ENCODE measurements at places on chromosomes 16 and 17. TPM values are rescaled to one million over a fixed set of nuclear protein-coding genes. Genes with fewer than 3 reads are reported as not detected.
A peak's percentile ranks its signal among the peaks of the same experiment; 100 is the strongest.

DNA sequence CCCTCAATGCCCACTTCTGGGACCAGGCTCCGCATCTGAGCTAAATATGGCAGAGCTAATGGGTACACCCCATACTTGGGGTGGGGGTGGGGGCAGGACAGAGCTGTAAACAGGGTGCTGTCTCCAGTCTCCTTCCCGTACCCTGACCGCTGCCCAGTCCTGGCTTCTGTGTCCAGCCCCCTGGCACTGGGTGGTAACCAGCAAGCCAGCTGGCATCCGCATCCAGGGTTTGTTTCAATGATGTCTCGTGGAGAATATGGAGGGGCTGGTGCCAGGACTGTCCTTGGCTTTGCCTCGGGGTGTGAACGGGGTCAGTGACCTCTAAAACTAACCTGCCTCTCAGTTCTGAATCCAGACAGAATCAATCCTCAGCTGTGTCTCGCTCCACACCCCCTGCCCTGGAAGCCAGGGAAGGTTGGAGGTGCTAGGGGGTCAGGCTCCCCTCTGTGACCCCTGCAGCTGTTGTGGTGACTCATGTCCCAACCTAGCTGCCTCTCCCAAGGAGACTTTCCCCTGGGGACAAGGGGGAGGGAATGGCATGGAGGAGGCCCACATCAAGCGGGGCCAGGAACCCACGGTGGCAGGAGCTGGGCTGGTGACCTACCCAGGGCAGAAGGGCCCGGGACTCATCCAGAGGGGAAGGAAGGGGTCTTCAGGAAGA is 1.5 kb upstream of the PNMT start:
- DNase-seq, result no peak

- DNase-seq, result no peak
Measured at GRCh38 chr17:12457493-12457892, 208.2 kb upstream of the MYOCD start.

Gene KCNG4
- total RNA-seq, result not detected

DNA sequence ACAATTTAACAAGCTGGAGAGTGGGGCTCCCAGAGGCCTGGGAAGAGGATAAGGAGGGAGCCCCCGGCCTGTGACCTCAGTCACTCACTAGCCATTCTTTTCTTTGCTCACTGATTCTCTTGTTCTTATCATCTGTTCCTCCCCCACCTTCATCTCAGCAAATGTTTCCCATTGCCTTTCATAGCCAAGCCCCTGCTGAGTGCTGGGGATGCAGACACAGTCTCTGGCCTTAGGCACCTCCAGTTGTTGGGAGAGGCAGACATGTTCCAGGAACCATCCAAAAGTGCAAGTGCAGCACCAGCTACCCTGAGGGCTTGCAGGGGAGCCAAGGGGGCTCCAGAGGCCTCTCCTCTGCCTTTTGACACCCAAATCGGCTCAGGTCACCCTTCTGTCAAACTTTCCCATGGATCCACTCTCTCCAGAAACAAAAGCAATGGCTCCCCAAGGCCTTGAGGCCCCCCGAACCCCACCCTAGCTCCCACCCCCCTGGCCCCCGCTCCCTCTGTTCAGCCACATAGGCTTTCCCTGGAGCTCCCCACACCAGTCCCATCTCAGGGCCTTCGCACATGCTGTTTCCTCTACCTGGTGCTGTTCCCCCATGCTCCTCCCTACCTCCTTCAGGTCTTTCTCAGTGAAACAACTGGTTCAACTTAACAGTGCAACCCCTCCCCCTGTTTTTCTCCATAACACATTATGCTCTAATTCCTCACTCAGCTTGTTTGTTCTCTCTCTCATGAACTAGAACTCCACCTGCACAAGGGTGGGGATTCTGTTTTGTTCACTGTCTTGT is 14.9 kb upstream of the KCNJ12 start:
- no peak for DNase-seq

DNA sequence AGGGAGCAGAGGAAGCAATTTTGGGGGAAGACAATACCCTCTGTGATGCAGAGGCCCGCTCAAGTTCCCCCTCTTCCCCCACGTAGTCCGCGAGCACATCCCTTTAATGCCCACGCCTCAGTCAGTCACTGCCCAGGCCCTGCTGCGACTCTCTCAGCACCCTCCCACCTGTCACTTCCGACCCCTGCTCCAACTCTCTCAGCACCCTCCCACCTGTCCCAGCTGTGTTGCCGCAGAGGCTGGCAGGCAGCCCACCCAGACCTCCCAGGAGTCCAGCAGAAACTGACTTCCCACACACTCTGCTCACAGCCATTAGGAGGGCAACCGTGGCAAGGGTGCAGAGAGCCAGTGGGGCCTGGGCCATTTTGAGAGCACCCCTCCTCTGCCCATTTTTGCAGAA is 92.7 kb downstream of the WSCD1 start:
- DNase-seq, result peak; percentile 69

Gene ODAD4
- 0.48 TPM for total RNA-seq

DNA sequence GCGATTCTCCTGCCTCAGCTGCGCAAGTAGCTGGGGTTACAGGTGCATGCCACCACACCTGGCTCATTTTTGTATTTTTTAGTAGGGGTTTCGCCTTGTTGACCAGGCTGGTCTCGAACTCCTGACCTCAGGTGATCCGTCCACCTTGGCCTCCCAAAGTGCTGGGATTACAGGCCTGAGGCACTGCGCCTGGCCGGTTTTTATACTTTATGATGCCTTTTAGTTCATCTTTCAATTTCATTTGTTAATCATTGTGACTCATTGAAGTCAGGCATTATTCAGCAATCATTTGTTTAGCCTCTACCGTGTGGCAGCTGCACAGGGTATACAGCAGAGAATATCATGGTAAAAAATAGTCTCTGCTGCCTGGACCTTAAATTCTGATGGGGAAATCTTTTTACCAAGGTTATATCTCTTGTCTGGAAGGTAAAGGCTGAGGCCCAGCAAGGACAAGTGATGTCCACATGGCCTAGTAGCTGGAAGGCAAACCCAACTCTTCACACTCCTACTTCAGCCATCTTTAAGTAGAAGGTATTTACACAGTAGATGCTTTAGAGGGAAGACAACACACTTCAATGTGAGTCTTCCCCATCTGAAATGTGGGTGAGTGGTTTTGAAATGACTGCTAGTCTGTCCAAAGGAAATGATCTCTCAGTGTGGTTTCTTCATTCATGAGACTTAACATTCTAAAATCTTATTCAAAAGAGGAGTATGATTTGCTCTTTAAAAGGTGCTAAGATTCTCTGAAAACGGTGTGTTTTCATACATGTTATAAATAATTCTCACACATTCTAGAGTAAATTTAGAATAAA is 2.4 kb downstream of the PRPSAP2 start:
- DNase-seq, result no peak

DNA sequence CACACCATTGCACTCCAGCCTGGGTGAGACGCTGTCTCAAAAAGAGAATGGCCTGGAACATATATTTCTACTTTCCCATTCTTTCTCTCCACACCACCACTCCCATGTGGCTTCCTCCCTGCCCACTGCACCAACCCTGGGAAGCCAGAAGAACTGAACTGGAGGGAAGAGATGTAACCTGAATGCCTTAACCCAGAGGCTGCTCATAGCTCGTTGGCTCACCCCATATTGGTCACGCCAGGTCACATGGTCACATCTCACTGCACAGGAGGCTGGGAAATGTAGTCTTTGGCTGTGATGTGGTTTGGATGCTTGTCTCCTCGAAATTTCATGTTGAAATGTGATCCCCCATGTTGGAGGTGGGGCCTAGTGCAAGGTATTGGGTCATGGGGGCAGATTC is 5.9 kb upstream of the DNAH17 start:
- no peak for DNase-seq

Gene KRTAP9-8
- total RNA-seq, result not detected

DNA sequence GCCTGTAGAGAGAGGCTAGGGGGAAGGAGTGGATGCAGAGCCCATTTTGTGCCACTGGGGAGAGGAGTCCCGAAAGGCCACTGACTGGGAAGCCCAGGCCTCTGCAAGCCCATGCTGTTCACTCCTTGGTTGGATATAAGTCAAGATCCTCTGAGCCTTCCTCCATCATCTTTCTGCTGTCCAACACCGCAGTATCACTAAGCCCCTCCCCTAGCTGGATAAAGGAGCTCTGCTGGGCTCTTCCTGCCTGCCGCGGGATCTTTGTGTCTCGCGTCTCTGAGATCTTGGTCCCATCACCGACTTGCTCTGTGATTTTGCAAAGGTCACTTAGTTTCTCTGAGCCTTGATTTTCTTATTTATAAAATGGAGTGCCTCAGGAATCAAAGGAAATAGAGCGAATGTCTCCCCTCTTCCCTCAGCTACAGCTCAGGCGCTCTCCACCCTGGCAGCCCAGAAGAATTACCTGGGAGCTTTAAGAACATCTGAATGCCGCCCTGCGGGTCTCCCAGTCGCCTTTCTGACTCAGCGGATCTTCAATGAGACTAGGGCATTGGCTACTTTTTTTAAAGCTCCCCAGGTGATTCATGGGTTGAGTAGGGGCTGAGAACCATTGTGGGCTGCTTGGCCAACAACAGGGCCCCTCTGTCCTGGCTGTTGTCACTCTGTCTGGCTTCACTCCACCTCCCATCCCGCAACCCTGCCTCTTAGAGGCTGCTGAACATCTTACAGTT is 25.2 kb upstream of the TMEM220 start:
- DNase-seq, result no peak

DNA sequence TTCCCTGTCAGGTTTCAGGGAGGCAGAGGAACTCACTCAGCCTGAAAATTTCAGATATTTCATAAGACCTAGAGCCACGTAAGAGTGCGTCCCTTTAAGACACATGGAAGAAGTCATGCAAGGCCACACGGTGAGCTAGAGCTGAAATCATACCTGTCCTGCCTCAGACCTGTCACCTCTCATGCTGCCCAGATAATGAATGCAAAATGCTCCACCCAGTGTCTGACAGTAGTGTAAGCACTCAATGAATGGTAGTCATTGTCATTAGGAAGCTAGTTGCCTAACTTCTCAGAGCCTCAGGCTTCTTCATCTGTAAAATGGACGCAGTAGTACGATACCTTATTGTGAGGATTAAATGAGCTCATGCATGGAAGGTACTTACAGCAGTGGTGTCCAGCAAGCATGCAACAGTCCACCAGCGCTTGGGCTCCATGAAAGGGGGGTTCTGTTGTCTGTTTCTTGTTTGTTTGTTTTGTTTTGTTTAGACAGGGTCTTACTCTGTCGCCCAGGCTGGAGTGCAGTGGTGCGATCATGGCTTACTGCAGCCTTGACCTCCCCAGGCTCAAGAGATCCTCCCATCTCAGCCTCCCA is 60.7 kb downstream of the WSB1 start:
- peak; percentile 67 for DNase-seq

GRCh38 chr17:48043176-48043575 is 5.0 kb upstream of the NFE2L1 start:
- DNase-seq, result no peak

DNA sequence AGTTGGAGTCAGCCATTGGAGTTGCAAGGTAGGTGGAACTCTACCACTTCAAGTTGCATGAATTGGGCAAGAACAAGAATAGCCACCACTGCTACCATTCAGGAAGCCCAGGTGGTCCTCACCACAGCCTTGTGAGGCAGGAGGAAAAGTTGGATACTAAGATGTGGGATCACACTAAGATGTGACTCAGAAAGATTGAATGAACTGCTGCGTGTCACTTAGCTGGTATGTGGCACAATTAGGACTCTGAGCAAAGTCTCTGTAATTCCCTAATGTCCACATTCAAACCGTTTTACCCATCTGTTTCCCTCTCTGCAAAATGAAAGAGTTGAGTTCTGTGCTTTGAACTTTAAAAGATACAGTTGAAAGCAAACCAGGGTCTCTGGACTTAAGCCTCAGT is 44.7 kb upstream of the HS3ST3A1 start:
- no peak for DNase-seq

GRCh38 chr17:39196808-39197291 is 619 bp downstream of the CACNB1 start:
- no peak for DNase-seq

Gene TOM1L1
- total RNA-seq, result 16.4 TPM

DNA sequence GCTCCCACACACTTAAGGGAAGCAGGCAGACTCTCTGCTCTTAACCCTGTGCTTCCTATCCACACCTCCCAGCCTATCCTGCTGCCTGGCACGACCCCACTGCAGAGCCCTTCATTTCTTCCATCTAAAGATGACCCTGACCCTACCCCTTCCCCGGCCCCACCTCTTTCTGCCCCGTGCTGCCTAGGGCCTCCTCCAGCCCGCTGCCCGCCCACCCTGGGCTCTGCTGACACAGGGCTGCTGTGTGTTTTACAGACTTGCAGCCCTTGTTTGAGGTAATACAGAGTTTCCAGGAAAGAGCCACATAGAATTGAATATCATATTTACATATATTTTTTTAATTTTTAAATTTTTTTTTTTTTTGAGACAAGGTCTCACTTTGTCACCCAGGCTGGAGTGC is 42.0 kb downstream of the MEOX1 start:
- no peak for DNase-seq

GRCh38 chr17:43679401-43679800 is 17.7 kb upstream of the MEOX1 start:
- no peak for DNase-seq

DNA sequence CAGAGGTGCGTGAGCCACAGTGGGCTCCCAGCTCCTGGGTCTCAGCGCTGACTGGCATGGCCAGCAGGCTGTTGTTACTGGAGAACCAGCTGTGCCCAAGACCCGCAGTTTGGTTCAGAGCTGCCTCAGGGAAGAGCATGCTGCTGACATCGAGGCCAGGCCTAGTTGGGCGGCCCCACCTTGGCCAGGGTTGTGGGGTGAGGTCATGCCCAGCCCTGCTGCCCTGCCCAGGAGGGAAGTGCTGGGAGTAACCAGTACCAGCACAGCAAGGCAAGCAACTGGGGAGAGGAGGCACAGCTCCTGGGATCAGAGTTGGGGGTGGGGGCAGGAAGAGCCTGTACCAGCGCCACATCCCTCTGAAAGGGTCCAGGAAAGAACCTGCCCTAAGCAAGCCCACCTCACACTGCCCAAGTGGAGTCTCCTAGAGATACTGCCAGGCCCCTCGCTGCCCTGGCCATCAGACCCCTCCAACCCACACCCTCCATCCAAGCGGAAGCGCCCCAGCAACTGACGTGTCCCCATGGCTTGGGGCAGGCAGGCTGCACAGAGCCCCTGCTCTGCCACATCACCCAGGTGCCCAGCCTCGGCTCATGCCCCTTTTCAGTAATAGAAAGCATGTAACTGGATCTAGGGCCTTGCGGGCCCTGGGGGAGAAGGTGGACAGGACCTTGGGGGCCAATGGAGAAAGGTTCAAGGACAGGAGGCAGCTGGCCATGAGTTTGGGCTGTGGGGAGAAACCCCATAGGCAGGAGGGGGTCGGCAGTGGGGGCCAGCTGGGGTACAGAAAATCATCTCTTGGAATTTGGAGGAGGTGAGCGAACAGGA is 990 bp downstream of the DOK4 start:
- peak; percentile 88 for DNase-seq

DNA sequence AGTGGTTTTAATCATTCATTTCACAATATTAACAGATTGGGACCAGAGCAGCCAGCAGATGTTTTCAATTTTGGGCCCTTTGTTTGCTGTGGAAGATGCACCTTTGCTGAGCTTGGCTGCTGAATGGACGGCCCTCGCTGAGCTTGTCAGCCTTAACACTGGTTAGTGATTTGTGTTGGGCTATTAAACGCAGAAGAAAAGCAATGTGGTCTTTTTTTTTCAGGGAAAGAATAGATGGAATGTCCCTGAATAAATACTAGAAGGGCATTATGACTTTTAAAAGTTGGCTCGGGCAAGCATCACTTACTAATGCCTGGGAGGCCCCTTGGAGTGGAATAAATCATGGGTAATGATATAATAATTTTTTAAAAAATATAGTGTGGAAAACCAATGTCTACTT is 297.0 kb downstream of the MAP2K6 start:
- no peak for DNase-seq

All from mesenteric fat pad (tissue), 1 donor.